ENCODE measurements at places on chromosomes 13 and 19.

- peaks cover 17% of the 10 kb centered on the region for H3K36me3 ChIP-seq
- no peak for DNase-seq
These were observed 24.5 kb downstream of the PPP5C start for GRCh38 chr19:46371371-46371901.

DNA sequence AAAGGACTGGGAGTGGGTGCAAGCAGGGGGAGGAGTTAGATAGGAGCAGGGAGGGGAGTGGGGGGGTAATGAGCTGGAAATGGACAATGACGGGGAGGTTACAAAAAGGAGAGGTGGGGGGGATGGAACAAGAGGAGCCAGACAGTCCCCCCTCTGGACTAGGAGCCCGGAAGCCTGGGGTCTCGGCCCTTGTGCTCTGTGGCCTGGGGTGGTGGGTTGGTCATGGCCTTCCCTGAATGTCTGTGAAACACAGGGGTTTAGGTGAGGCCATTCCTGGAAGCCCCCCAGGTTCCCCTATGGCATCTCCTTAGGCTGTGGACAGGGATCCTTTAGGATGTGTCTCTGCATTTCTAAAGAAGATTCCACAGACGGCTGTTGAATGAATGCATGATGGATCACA lies 12.1 kb downstream of the KCNC3 start:
- no peak overlapping the region for H3K4me3 ChIP-seq
- H3K27me3 ChIP-seq: peaks cover 32% of the 10 kb centered on the region
- H3K27ac ChIP-seq: no peak overlapping the region
- peaks cover 5% of the 10 kb centered on the region for H3K36me3 ChIP-seq

GRCh38 chr13:29489650-29490560 lies 105.6 kb downstream of the SLC7A1 start:
- no peak overlapping the region for H3K27ac ChIP-seq
- H3K4me3 ChIP-seq: no peak overlapping the region
- no peak for DNase-seq
- H3K27me3 ChIP-seq: peaks cover 10% of the 10 kb centered on the region
- no peaks in the 10 kb centered on the region for H3K4me1 ChIP-seq

DNA sequence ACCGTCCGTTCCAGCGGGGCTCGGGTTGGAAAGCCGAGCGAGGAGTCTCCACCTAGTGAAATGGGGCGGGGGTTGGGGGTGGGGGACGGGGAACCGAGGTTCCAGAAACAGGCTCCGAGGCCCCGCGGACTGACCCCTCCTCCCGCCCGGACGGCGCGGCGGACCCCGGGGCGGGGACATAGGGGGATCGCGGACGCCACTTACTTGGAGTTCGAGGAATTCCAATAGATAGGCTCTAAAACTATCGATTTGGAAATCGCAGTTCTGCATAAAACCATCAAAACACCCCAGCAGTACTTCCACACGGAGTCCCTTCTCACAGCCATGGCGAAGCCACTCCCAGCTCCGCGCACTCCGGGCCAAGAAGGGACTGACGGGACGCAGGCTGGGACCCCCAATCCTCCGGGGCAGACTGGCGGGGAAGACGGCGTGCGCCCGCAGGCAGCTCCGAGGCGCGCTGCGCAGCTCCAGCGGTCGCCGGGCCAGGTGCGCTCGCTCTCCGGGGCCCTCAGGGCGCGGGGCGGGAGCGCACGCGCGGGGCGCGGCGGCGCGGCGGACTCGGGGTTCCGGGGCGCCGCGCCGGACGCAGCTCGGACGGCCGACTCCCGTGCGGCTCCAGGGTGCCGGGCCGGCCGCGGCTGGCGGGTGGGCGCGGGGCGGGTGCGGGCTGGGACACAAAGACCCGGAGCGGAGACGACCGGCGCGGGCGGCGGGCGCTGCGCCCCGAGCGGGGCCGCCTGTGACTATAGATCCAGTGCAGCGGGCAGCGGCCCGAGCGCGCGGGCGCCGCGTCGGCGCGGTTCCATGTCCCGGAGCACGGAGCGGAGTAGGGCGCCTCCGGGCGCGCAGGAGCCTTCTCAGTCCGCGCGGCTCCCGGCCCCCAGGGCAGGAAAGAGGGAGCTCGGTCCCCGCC lies 567 bp downstream of the EFNB2 start:
- peaks cover 45% of the 10 kb centered on the region for H3K27me3 ChIP-seq
- H3K36me3 ChIP-seq: peaks cover 2% of the 10 kb centered on the region
- DNase-seq: no peak
- H3K27ac ChIP-seq: no peak overlapping the region

DNA sequence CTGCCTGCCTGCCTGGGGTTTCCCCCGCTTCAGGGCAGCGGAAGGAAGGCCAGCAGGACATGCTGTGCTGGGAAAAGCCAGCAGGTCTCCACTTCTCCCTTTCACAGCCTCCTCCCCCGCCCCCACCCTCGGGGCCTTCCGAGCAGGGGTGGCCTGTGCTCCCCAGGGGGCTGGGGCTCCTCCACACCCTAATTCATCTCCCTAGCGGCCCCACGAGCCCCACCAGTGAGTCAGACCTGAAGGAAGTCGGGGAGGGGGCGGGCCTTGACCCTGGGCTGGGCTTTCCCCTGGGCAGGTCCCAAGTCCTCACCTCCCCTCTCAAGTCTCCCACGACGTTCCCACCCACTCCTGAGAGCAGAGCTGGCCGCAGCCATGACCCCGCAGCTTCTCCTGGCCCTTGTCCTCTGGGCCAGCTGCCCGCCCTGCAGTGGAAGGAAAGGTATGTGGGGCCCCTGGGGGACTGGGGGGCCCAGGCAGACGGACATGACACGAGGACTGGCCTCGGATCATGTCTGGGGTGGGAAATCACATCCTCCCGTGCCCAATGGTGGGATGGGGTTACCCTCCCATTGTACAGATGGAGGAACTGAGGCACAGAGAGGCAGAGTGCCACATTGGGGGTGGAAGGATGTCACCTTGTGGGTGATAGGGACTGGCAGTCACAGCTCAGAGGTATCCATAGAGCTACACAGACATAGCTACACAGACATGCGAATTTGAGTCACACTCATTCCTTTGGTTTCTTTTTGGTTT lies at the start of gene EBI3:
Gene EBI3, plus strand, starts transcription at position 345 of the 753 bp plus-strand sequence. Its CDS starts 28 bp downstream, at position 373.
- H3K27ac ChIP-seq: no peak within 1 kb of the TSS
- peaks cover 11% of the 10 kb centered on the region for H3K4me1 ChIP-seq
- peaks cover 6% of the 10 kb centered on the region for H3K36me3 ChIP-seq

GRCh38 chr19:32816555-32817099 lies 52.9 kb downstream of the SLC7A9 start:
- no peak overlapping the region for H3K27ac ChIP-seq
- no peaks in the 10 kb centered on the region for H3K4me1 ChIP-seq
- no peak for DNase-seq
- H3K4me3 ChIP-seq: no peak overlapping the region
- H3K27me3 ChIP-seq: peaks cover 7% of the 10 kb centered on the region

DNA sequence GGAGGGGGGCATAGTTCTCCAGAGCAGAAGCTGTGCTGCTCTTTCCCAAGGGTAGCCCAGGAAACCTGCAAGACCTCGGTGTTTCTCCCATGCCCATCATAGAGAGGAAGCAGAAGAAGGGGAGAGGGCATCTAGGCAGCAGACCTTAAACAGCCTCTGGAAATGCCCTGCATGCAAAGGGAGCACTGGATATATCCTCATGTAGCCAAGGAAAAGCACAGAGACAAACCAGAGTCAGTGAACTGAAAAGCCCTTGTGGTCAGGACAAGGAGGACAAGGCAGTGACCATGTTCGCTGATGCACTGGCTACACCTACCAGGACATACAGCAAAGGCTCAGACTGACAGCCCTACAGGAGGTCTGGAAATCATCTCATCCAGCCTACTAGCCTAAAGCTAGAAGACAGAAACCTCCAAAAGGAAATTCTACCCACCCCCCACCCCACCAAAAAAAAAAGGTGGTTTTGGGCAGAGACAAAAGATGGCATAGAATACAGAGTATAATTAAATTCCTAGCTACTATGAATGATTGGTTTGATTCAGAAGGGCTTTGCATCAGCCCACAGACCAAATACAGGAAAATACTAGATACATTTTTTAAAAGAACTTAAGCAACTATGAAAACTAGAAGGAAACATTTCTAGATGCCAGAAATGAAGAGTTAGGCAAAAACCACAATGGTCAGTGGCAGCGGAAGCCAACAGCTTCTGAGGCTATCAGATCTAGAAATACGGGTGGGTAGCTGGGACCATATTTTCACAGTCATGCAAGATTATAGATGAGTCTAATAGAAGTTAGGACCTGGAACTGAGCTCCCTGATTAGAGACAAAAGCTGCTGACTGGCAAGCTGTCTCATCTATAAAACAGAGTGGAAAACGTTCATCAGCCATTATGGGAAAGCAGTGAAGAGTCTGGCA lies 4.4 kb upstream of the TBC1D4 start:
- H3K36me3 ChIP-seq: no peaks in the 10 kb centered on the region
- H3K4me1 ChIP-seq: peaks cover 36% of the 10 kb centered on the region
- H3K4me3 ChIP-seq: no peak overlapping the region
- no peak for DNase-seq

- H3K36me3 ChIP-seq: no peaks in the 10 kb centered on the region
- H3K4me3 ChIP-seq: no peak overlapping the region
- H3K4me1 ChIP-seq: peaks cover 7% of the 10 kb centered on the region
- DNase-seq: peak; percentile 74
- H3K27me3 ChIP-seq: peaks cover 2% of the 10 kb centered on the region
- no peak overlapping the region for H3K27ac ChIP-seq
These were observed 7.7 kb upstream of the CXCL17 start for GRCh38 chr19:42450314-42450934.

GRCh38 chr13:113842336-113843062 lies 21.4 kb downstream of the GAS6 start:
- H3K4me1 ChIP-seq: peaks cover 21% of the 10 kb centered on the region
- H3K27ac ChIP-seq: no peak overlapping the region
- DNase-seq: no peak

- no peaks in the 10 kb centered on the region for H3K36me3 ChIP-seq
- no peak overlapping the region for H3K4me3 ChIP-seq
- no peak for DNase-seq
- H3K27ac ChIP-seq: no peak overlapping the region
- no peaks in the 10 kb centered on the region for H3K4me1 ChIP-seq
- H3K27me3 ChIP-seq: peaks cover 7% of the 10 kb centered on the region
These were observed 170.4 kb upstream of the UBL3 start for GRCh38 chr13:30020726-30021312.

- H3K27me3 ChIP-seq: no peaks in the 10 kb centered on the region
- H3K36me3 ChIP-seq: no peaks in the 10 kb centered on the region
- no peak overlapping the region for H3K27ac ChIP-seq
- H3K4me3 ChIP-seq: no peak overlapping the region
- no peak for DNase-seq
These were observed 321.8 kb upstream of the NBEA start for GRCh38 chr13:34620074-34620850.

DNA sequence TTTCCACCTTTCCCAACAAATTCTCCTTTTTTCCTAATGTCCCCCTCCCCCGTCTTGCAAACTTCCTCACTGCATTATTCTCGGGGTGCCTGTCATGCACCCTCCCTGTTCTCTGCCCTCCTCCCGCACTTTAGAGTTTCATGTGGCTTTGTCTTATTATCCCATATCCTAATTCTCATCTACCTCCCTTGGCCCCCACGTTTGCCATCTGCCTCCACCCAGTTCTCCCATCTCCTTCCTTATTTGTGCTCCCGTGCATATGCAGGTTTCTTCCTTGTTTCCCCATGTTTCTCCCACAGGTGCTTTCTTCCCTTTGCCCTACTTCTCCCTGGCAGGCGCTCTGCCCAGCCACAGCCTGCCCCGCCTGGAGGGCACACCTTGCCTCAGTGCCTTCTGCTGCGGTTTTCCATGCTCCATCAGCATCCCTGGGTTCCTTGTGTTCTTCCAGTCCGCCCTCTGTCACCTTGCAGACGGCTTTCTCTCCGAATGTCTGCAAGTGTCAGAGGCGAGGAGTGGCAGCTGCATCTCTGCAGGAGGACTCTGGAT lies 1.5 kb downstream of the SPATA13 start:
- no peaks in the 10 kb centered on the region for H3K27me3 ChIP-seq
- DNase-seq: no peak
- peak overlapping the region; percentile 76 for H3K27ac ChIP-seq

- H3K4me1 ChIP-seq: peaks cover 18% of the 10 kb centered on the region
- DNase-seq: no peak
- peaks cover 2% of the 10 kb centered on the region for H3K36me3 ChIP-seq
- peaks cover 12% of the 10 kb centered on the region for H3K27me3 ChIP-seq
- no peak overlapping the region for H3K27ac ChIP-seq
These were observed 16.1 kb upstream of the IRGC start for GRCh38 chr19:43699506-43700394.

DNA sequence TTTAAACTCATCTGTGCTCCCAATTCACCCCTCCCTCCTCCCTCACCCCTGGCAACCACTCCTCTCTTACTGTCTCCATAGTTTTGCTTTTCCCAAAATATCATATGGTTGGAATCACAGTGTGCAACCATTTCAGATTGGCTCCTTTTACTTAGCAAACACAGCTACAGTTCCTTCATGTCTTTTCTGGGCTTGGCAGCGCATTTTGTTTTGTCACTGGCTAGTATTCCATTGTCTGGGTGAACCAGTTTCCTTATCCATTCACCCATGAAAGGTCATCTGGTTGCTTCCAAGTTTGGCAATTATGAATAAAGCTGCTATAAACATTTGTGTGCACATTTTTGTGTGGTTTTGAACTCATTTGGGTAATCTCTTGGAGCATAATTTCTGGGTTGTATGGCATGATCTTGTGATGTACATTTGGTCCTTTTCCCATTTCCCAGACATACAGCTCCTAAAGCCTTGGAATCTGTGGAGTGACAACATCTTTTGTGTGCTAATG lies 23.9 kb upstream of the GAS6 start:
- H3K4me1 ChIP-seq: no peaks in the 10 kb centered on the region
- DNase-seq: no peak
- peaks cover 14% of the 10 kb centered on the region for H3K27me3 ChIP-seq
- no peak overlapping the region for H3K27ac ChIP-seq
- H3K36me3 ChIP-seq: no peaks in the 10 kb centered on the region

GRCh38 chr13:105591277-105591676 lies 944.2 kb downstream of the EFNB2 start:
- H3K27ac ChIP-seq: no peak overlapping the region
- H3K4me1 ChIP-seq: no peaks in the 10 kb centered on the region
- DNase-seq: no peak
- no peak overlapping the region for H3K4me3 ChIP-seq
- H3K36me3 ChIP-seq: no peaks in the 10 kb centered on the region

All from activated T-helper 1 cell treated with anti-CD3 and anti-CD28 coated beads, Interleukin-12 subunit alpha, Interleukin-12 subunit beta, Interleukin-2, Interleukin-4 antibody, amounts not matched to agents 30 ng/mL and 10 ng/mL and 1 ng/mL, durations not matched to agents 14 hours and 24 hours and 36 hours (primary cell).